Effector CD8-positive, alpha-beta T cell (primary cell): ENCODE measurements at places on chromosomes 1 and 21.

- no peak for DNase-seq
Measured at GRCh38 chr1:47924270-47925048, 72.7 kb downstream of the TRABD2B start.

DNA sequence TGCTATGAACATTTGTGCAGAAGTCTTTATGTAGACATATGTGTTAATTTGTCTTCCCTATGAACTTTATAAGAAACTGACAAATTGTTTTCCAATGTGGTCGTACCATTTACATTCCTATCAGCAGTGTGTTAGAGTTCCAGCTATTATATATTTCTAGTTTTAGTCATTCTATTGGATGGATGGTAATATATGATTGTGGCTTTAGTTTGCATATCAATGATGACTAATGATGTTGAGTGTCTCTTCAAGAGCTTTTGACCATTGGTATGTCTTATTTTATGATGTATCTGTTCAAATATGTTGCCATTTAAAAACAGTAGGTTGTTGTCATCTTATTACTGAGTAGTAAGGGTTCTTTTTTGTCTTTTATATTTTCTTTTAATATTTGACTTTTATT is 16.2 kb upstream of the ZNF326 start:
- no peak for DNase-seq

GRCh38 chr21:25709684-25710265 is 24.9 kb downstream of the ATP5PF start:
- no peak for DNase-seq

GRCh38 chr1:203128716-203129500 is 1.4 kb downstream of the ADORA1 start:
- no peak for DNase-seq

- DNase-seq, result no peak
Measured at GRCh38 chr1:93739472-93739871, 57.8 kb upstream of the BCAR3 start.

DNA sequence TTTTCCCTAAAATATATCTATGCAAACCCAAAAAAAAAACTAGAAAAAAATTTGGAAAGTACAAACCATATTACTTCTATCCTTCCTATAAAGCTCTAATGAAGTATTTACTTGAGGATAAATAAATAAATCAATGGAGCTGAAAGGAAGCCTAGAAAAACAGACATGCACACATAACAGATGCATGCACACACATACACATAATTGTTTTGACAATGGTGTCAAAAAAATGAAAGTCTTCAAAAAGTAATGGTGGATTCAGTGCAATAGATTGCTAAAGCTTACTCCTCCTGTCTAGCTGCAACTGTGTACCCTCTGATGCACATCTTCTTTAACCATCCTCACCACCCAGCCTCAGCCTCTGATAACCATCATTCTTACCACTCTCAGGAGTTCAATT is 521.9 kb upstream of the RGS18 start:
- no peak for DNase-seq

DNA sequence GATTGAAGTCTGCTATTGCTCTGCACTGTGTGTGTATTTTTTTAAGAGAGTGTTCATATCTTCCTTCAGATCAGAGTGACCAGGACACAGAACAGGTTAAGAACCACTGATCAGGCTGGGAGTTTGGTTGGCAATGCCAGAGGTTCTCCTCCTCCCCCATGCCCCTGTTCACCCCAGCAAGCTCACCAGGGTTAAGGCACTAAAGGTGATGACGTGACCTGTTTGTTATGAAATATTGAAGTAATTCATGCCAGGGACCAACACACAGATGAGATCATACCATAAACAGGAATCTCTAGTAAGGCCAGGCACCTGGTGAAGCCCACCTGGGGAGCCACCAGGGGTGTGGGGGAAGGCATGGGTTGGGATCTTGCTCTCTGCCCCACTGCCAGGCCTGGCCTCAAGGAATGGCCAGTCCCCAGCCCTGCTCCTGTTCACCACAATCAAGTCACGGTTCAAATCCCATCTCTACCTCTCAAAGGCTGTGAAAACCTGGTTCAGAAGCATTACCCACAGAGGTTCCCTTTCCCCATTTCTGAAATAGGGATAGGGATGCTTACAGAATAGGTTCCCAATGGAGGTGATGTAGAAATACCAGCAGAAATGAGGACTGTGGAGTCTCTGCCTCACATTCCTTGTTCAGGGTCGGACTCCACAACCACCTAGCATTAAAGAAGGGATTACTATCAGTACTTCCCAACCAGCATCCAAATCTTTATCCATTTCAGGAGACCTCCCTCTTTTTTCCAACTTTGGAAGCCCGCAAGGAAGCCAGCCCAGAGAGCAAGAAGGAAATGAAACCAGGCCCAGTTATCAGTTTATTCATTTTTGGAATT is 2.4 kb downstream of the ID3 start:
- DNase-seq, result no peak

GRCh38 chr1:184622136-184622823 is 132.4 kb downstream of the EDEM3 start:
- no peak for DNase-seq

- no peak for DNase-seq
Measured at GRCh38 chr1:199182186-199182843, 543.5 kb downstream of the PTPRC start.

GRCh38 chr1:45573231-45573804 is 10.5 kb upstream of the NASP start:
- DNase-seq, result no peak

GRCh38 chr21:46221664-46222435 is 6.7 kb downstream of the LSS start:
- DNase-seq, result no peak

DNA sequence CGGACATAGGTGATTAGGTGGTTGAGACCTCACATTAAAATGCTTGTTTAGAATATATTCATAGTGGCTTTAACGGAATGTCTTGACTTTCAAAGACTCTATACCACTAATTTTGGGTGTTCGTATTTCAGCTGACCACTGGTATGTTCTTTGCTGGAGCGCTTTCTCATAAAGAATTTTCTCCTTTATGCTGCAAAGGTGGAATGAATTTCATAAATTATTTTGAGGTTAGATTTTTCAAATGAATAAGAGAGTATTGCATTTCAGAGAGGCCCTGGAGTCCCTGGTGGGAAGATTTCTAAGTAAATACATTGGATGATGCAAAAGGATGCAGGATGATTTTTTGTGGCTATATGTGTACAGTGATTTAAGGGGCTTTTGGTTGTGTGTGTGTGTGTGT is 55.8 kb downstream of the HUNK start:
- DNase-seq, result no peak

GRCh38 chr1:59707178-59707791 is 107.5 kb upstream of the HOOK1 start:
- DNase-seq, result no peak

GRCh38 chr1:63928186-63929105 is 154.6 kb downstream of the ROR1 start:
- DNase-seq, result no peak

DNA sequence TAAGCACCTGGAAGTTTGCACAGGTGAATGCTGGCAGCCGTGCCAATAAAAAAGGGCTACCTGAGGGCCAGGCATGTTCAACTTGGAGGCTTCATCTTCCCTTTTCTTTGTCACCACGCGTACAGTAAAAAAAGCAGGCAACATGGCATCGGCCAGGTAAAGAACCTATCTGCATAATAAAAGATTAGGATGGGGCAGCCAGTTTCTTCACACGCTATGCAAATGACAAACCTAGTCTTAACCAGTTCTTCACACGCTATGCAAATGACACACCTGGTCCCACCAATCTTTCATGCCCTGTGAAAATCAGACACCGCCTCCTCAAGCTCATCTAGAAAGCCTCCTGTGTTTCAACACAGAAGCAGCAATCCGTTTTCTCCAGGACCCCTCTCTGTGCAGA is 413.4 kb downstream of the HLX start:
- no peak for DNase-seq

DNA sequence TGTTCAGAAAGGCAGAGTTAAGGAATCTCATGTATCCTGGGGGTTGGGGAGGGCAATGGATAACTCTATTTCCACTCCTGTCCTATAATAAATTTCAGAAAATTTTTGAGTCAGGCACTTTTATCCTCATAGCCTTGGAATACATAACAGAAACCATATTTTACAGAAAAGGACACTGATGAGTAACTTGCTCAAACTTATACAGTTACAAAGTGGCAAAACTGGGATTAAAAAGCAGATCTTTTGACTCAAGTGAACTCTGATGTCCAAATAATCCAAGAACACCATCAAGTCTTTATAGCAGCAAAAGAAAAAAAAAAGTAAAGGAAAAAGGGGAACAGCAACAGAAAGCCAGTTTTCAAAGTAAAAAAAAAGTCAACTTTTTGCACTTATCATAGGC is 36.9 kb downstream of the PHC2 start:
- DNase-seq, result no peak

DNA sequence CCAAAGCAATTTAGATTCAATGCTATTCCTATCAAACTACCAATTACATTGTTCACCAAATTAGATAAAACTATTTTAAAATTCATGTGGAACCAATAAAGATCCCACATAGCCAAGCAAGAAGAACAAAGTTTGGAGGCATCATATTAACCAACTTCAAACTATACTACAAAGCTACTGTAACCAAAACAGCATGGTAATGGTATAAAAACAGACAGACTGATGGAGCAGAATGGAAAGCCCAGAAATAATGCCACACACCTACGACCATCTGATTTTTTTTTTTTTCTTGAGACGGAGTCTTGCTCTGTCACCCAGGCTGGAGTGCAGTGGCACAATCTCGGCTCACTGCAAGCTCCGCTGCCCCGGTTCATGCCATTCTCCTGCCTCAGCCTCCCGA is 7.1 kb downstream of the ZNF124 start:
- DNase-seq, result no peak

DNA sequence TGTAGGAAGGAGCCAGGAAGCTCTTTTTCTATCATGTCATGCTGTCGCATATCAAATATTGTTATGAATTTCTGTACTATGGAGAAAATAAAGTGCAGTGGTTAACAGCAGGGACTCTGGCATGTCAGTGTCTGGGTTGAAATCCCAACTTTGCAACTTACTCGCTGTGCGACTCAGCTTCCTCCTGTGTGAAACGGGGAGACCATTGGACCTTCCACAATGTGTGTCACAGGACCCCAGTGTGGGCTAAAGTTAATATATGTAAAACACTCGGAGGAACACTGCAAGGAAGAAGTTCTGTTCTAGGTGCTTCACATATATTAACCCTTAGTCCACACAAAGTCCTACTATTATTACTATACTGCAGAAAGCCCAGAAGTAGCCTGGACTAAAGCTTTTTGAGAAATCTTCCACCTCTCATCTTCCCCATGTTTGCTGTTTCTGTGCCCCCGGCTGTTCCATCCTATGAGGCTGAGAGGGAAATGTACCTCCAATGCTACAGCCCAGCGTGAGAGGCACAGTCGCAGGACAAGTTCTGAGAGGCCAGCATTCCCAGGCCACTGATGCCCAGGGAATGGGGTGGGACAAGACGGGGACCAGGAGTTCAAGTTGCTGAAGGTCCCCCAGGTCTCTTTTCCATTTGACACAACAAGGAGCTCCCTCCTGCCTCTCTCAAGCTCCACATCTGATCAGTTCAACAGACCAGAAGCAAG is 1.9 kb downstream of the CHIT1 start:
- DNase-seq, result no peak

GRCh38 chr1:38803647-38804046 is 55.9 kb downstream of the RRAGC start:
- no peak for DNase-seq

DNA sequence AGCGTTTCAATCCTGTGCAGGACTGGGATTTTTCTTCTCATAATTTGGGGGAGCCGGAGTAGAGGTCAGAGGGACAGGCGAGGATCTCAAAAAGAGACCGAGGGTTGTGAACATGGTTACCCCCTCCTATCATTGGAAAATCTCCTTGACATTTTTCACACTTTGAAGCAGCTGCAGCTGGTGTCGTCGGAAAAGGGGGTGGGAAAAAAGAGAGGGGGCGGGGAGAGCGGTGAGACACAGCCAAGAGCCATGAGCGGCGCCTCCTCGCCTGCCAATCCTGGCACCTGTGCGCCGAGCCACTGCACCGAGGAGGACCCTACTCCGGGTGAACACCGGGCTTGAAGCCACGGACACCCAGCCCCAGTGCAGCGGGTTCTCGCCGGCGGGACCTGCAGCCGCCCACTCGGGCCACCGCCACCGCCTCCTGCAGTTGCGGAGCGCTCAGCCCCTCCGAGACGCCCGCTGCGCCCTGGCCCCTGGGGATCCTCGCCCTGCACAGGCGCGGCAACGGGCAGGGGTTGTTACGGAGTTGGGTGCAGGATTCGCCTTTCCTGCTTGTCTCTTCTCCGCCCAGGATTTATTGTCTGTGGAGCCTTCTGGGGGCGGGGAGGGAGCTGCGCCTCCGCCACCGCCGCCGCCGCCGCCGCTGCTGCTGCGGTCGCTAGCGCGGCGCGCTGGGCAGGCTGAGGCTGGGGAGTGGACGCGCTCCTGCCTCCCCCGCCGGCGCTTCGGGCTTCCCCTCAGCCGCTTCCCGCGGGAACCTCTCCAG is at the start of gene LRRC7:
TSS of gene LRRC7 (plus strand) at position 271 of the 769 bp plus-strand sequence. CDS start 718 bp downstream, outside the sequence.
- no peak for DNase-seq

DNA sequence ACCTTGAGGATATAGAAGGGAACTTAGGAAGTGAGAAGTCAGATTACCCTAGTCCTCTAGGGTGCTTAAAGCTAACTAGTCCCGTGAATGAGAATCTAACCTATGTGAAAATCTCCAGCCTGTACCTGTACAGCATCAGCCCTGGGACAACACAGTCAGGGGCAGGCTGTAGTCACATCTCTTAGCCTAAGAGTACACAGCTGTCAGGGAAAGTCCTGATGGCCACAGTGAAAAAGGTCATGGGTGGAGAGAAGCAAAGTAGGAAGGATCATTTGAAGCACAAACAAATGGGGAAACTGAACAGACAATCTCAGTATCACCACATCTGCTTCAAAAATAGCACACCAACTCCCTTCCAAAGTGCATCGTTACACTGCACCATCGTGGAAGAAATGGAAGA is 11.7 kb downstream of the CTSK start:
- DNase-seq, result no peak

DNA sequence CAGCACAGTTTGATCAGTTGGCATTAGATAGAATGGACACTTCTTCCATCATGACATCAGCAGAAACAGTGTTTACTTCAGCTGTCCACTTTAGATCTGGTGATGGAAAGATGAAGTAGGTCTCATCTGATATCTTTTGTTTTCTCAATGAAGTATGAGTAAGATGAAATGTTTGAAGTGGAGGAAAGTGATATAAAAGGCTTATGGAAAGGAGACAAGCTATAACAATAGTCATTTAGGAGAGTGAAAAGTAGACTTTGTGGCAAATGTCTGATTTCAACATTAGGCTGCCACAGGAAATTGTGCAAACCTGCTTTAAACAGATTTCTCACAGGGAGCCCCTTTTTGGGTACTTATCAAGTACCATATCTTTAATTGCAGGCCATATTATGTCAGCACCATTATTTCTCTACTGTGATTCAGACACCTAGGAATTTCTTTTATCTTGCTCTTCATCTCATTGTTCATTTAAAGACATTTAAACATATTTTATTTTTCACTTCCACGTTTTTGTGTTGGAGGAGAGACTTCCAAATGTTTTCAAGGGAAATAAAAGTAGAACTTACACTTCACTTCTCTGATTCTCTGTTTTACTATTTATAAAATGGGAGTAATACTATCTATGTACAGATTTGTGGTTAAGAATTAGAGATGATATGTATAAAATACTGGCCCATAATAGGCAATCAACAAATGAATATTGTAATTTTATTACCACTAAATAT is 18.1 kb downstream of the PDC start:
- no peak for DNase-seq

GRCh38 chr1:9211291-9211811 is 23.2 kb upstream of the H6PD start:
- DNase-seq, result no peak

GRCh38 chr1:21857840-21858670 is 46.0 kb downstream of the LDLRAD2 start:
- DNase-seq, result no peak

- DNase-seq, result no peak
Measured at GRCh38 chr1:214349008-214349407, 68.0 kb downstream of the SMYD2 start.
